ENCODE measurements at places on chromosomes 7 and 10. TPM values are rescaled to one million over a fixed set of nuclear protein-coding genes. Genes with fewer than 3 reads are reported as not detected.
A peak's percentile ranks its signal among the peaks of the same experiment; 100 is the strongest.

WEE2 gene
- total RNA-seq, result not detected

GIMAP2 gene
- total RNA-seq, result not detected

GRCh38 chr10:45354261-45354660 is 19.8 kb upstream of the ALOX5 start:
- H3K27ac ChIP-seq, result no peak overlapping the region
- no peaks in the 10 kb centered on the region for H3K27me3 ChIP-seq
- no peaks in the 10 kb centered on the region for H3K36me3 ChIP-seq

DNA sequence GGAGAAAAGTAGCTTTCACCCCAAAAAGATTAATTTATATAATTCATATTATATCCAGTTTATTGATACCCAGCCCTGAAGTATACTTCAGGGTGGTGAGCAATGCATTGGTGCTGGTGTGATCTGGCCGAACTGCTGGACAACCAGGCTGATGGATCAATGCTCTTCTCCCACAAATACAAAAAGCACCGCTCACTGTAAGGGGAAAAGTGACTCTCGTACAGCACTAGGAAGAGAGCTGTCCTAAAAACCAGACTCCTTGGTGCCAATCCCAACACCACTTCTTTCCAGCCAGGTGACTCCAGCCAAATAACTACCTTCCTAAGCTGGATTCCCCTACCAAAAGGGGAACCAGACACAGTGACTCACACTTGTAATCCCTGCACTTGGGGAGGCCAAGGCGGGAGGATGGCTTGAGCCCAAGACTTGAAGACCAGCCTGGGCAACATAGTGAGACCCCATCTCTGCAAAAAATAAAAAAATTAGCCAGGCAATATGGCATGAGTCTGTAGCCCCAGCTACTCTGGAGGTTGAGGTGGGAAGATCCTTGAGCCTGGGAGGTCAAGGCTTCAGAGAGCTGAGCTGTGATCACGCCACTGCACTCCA is 13.1 kb upstream of the TNPO3 start:
- peaks cover 8% of the 10 kb centered on the region for H3K4me1 ChIP-seq
- H3K4me3 ChIP-seq, result no peak overlapping the region
- no peaks in the 10 kb centered on the region for H3K36me3 ChIP-seq

DNA sequence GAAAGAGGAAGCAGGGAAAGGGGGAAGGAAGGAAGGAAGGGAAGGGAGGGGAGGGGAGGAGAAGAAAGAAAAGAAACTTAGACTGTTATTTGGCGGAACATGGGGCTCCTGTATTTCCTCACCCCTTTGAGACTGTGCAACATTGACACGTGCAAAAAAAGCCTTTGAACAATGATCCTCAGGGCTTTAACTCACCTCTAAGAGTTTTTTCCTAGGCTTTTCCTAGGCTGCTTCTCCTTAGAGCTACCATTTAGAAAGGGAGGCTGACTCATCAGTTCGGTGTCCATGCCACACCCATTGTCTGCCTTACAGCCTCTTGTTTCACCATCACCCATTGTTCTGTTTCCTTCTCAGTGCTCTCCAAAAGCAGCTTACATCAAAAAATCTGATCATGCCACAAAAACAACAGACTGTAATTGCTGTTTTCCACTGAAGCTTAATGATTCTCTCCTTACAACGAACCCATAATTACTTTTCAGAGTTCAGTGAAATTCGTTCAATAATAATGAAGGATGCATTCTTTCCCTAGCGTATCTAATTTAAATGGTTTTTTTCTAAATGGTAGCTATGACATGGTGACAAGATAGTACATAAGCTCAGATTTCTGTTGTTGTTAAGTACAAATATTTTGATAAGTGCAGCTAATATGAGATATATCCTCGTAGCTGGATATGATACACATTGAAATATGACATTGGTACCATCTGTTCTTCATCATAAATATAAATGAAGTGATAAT is 90.8 kb downstream of the PRLHR start:
- peak; percentile 30 for DNase-seq
- H3K36me3 ChIP-seq, result no peaks in the 10 kb centered on the region

Data from SJCRH30 (cell line).